HFF-Myc (cell line): ENCODE measurements at places on chromosomes 16 and 17.

DNA sequence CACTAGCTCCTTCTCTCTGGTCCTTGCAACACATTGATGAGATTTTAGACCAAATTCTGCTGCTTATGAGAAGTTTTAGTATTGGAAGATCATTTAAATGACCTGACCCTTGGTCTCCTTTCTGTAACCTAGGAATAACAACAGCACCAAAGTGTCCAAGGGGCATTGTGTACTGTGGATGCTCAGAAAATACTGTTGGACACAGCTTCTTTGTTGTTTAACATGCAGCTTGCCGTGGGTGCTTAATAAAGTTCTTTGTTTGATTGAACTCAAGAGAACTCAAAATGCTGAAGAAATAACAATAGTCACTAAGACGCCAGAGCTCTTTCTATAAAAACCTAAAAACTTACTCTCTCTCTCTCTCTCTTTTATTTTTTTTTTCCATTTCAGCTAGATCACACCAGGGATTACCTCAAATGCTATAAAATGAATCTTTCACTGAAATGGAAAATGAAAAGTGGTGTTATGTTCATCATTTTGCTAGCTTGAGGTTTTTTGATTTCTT is 548.9 kb upstream of the CDH8 start:
- DNase-seq: no peak

DNA sequence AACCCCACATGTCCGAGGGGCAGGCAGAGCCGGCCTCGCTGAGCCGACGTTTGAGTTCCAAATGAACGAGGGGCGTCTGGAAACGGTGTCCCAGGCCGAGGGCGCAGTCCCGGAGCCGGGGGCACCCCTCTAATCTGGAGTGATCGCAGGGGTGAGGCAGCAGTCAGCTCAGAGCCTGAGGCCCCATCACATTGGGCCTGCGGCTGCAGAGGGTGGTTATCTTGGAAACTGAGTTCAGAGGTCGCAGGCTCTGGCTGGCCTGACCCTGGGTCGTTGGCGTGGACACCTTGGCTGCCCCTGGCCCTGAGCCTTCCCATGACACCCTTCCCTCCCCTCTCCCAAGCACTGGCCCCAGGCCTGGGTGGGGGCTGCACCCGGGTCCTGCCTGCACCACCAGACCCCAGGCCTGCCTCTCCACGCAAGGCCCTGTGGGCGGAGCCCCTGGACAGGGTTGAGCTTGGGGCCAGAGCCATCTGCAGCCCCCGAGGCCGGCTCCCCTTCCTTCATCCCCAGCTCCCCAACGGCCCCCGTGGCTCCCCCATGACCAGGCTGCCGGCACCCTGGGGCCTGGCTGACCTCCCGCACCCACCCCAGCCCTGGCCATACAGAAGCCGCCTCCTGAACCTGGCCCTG is 45.6 kb downstream of the ZFPM1 start:
- DNase-seq: no peak

DNA sequence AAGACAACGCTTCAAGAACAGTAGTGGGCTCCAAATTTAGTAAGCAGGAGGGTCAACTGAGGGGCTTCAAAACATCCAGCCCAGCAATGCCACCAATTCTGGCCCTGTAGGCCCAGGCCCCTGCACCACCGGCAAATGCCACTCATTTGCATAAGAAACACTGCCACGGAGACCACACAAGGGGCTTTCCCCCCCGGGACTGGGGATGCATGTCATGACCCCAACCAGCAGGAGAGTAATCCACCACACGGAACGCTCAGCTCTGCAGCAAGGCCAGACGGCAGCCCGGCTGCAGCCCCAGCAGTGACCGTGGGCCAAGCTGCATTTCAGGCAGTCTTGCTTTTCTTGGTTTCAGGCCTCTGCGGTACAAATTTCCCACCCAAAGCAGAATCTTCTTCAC is 14.1 kb downstream of the TMEM11 start:
- DNase-seq: no peak

- DNase-seq: no peak
Measured at GRCh38 chr16:10638101-10638500, 56.6 kb downstream of the TEKT5 start.

GRCh38 chr16:57509231-57509923 is 23.1 kb upstream of the DOK4 start:
- DNase-seq: no peak

GRCh38 chr17:34291721-34292348 is 6.3 kb downstream of the CCL11 start:
- DNase-seq: no peak

DNA sequence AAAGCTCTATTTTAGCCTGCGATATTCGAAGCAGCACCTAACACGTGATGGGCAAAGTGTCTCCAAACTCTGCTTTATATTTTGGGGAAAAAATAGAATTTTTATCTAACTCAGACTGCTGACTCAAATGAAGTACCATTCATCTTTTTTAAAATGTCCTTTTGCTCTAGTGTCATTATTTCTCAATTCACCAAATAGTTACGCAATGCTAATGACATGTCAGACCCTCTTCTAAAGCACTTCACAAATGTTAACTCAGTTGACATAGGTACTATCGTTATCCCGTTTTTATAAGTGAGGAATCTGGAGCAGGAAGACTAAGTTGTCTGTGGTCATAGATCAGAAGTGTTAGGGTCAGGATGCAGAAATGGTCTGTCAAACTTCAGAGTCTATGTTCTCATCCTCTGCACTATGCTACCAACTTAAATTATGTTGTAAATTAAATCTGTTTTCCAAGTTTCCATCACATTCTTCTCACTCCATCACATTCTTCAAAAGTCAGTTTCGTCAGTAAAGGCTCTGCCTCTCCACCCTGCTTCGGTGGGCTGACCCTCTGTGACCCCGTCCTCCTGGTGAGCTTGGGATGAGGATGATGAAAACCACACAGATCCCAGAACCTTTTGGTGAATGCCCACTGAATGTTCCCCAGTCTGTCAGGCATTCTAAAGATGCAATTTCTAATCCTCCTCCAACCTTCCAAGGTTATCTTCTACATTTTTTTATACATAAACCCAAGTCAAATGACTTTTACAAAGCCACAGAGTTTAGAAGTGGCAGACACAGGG is 102.8 kb downstream of the ADAMTS18 start:
- DNase-seq: no peak

GRCh38 chr17:1000597-1001461 is 3.9 kb downstream of the TIMM22 start:
- no peak for DNase-seq

GRCh38 chr17:17019430-17019762 is 22.9 kb upstream of the MPRIP start:
- DNase-seq: no peak

DNA sequence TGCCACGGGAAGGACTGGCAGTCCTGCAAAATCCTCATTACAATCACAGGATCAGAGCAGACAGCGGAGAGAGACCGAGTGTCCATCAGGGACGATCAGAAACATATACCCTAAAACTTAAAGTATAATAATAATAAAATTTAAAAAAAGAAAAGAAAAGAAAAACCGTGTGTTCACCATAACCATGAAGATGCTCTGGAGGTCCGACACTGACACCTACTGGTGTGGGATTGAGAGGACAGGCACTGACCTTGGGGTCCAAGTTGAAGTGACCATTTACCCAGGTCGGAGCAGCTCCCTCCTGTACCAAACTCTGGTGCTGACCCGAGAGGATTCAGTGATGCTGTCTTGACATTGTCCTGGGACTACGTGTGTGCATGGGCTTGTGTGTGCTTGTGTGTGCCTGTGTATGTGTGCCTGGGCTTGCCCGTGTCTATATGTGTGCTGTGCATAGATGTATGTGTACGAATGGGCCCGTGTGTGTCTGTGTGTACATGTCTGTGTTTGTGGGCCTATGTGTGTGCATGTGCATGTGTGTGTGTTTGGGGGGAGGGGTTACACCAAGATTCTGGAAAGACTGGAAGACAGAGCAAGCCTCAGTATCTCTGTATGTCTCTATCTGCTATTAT is 10.0 kb upstream of the CD300LD start:
- DNase-seq: no peak

DNA sequence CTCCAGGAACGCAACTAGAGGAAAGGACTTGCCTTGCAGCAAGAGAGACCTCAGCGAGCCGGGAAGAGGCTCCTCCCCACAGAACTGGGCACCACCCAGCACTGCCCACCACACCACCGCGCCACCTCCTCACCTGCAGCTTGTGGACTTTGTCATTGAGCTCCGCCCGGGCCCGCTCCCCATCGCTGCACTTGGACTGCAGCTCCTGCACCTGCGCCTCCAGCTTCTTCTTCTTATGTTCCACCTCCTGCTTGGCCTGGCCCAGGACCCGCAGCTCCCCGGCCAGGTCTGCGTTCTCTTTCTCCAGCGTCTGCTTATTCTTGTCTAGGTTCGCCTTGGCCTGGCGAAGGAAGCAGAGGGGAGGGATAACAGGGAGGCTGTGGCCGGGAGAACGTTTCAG is 76.7 kb downstream of the NDE1 start:
- DNase-seq: no peak

- DNase-seq: no peak
Measured at GRCh38 chr17:83200231-83200699, 120.9 kb downstream of the METRNL start.

- no peak for DNase-seq
Measured at GRCh38 chr17:66715076-66715675, 119.7 kb upstream of the CACNG5 start.

GRCh38 chr17:14211246-14211645 is 25.4 kb downstream of the CDRT15 start:
- no peak for DNase-seq

GRCh38 chr17:1796800-1797199 is 32.9 kb downstream of the SMYD4 start:
- DNase-seq: no peak

DNA sequence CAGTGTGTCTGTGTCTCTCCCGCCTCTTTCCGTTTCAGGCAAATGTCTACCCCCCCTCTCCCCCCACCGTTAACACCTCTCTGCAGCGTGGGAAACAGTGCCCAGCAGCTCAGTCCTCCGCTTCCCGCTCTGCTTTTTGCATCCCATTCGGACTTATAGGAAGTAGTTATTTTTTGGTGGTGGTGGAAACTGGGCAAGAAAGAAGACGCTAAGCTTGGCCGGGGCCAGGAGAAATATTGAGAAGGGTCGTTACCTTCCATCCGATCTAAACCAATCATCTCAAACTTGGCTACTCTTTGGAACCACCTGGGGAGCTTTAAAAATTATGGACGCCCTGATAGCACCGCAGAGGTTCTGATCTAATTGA is 499 bp upstream of the HLF start:
- no peak for DNase-seq

- DNase-seq: peak; percentile 82
Measured at GRCh38 chr17:31696184-31696602, 162.9 kb downstream of the COPRS start.

DNA sequence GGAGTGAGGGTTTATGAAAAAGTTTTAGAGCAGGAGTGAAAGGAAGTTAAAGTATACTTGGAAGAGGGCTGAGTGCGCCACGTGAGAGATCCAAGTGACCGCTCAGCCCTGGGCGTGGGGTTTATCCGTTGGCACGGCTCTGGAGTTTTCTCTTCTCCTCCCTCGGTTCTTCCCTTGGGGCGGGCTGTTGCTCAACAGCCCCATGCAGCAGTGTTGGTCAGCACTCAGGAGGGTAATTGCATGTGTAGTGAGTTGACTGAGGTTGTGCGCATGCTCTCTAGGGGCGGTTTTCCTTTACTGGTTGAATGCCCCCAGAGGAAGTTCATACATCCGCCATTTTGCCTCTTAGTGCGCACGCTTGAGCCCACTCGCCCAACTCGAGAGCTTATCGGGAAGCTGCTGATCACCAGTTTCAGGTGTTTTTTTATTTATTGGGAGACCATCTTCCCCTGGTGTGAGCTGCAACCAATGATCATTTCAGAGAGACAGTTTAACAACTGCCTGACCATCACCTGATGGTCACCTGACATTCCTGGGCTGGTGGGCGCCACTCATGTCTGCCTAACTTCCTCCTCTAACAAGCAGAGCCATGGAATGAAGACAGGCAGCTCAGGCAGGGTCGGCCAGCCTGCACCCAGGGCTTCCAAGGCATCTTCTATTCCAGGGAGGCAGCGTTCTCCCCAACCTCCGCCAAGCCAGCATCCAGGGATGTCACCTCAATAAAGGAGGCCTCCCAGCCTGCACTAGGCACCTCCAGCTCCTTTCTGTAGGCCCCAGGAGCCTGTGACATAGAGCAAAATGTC is 41.3 kb upstream of the DNAH17 start:
- no peak for DNase-seq

DNA sequence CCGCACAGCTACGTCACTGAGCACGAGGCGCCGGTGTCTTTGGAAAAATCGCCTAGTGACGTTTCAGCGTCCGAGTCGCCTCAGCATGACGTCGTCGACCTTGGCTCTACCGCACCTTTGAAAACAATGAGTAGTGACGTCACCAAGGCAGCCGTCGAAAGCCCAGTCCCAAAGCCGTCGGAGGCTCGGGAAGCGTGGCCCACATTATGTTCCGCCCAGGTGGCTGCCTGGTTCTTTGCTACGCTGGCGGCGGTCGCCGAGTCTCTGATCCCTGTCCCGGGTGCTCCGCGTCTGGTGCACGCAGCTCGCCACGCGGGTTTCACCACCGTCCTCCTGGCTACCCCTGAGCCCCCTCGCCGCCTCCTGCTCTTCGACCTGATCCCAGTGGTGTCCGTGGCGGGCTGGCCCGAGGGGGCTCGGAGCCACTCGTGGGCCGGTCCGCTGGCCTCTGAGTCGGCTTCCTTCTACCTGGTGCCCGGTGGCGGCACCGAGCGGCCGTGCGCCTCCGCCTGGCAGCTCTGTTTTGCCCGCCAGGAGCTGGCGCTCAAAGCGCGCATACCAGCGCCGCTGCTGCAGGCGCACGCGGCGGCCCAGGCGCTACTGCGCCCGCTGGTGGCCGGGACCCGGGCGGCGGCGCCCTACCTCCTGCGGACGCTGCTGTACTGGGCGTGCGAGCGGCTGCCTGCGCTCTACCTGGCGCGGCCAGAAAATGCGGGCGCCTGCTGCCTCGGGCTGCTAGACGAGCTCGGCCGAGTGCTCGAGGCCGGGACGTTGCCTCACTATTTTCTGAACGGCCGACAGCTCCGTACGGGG is 1.5 kb downstream of the TMEM102 start:
- DNase-seq: peak; percentile 26

DNA sequence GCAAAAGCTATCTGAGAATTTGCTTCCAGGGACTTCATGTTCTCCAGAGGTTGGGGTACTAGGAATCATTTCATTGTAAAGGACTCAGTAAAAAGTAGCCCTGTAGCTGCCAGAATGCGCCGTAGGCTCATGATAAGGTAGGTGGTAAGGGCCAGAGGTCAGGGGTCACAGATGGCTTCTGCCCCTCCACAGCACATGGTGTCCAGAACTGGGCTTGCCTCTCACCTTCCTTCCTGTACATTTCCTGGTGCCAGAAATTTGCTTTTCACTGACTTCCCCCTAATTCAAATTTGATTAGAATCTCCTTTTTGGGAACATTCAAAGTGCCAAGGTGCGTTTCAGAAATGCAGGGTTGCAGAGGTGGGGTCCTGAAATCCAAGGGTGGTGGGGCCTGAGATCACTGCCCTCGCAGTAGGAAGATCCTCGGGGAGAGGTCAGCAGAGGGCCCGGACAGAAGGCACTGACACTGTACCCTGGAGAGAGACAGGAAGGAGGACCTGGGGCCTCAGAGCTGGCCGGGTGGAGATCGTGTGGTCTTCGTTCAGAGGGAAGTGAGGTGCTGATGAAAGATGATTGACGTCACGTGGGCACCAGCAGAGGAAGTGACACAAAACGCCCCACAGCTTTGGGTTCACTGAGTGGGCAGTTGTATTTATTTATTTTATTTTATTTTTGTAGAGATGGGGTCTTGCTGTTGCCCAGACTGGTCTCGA is 25.5 kb upstream of the METRNL start:
- DNase-seq: no peak

- DNase-seq: no peak
Measured at GRCh38 chr17:58537266-58537665, 22.8 kb upstream of the MTMR4 start.
